T1000 (cell line): ENCODE measurements at places on chromosomes 16 and 17.

GRCh38 chr16:74902161-74902560, 82.8 kb downstream of the WDR59 start:
- no peak for DNase-seq

GRCh38 chr16:24737391-24737871, 8.0 kb downstream of the TNRC6A start:
- no peak for DNase-seq

DNA sequence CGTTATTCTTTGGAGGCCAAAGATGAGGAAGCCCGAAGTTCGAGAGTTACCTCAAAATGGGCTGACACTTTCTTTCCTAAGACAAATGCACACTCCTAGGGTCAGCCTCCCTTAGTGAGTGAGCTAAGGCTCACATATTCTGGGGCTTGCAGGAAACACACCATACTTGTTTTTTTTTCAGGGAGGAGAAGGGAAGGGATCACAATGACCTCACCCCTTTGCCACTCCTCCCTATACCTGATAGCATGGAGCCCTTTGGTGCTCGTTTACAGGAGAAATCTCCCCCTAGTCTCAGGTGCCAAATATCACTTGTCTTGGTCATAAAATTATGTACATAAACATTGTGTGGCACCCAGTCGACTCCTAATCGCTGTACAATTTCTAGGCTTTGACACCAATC, 4.6 kb upstream of the TMEM100 start:
- no peak for DNase-seq

- DNase-seq, result no peak
Measured at GRCh38 chr17:1736348-1737281, 6.1 kb upstream of the SERPINF2 start.

DNA sequence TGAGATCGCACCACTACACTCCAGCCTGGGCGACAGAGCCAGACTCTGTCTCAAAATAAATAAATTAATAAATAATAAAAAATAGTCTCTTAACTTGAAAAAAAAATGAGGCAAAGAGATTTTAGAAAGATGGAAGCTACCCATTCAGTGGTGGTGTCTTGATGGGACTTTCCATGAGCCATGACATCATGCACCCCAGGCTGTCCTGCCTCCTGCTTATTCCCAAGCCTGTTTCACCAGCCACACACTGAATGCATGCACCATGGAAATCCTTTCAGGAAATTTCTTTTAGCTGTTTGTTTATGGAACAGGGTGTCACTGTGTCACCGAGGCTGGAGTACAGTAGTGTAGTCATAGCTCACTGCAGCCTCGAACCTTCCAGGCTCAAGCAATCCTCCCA, 8.9 kb upstream of the DLX3 start:
- no peak for DNase-seq

- no peak for DNase-seq
Measured at GRCh38 chr16:81696961-81697615, 82.0 kb upstream of the PLCG2 start.

- no peak for DNase-seq
Measured at GRCh38 chr17:33593991-33594390, 300.9 kb upstream of the ASIC2 start.

- no peak for DNase-seq
Measured at GRCh38 chr16:67652578-67653127, 7.4 kb downstream of the ACD start.

DNA sequence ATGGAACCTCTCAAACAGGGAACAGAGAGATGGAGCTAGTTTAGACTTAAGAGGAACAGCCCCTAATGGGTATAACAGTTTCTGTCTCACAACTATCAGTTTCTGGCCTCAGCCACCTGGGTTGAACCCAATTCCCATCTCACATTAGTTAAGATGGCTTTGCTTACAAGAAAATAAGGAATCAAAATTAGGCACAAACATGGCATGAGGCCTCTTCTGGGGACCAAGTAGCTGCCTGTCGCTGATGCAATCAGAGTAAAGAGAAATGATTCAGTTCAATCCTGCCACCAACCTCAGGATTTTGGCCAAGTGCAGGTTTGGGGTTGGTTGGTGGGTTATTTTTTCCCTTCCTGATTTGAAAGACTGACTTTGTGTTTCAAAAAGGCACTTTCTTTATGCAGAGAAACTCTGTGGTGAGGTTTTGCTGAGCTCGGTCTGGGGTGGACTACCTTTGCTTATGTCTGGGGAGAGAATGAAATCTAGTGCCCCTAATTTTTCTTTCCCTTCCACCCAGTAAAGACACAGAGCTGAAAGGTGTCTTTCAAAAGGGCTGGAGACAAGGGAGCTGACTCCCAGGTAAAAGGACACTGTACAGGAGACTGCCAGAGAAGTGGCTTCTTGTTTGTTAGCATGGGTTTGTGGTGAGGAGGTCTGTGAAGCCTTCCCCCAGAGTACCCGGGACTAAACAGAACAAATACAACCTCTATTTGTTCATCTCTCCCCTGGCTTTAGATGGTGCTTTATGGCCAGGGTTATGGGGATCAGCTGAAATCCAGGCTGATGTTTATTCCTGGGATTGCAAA, 44.8 kb upstream of the NFAT5 start:
- no peak for DNase-seq

DNA sequence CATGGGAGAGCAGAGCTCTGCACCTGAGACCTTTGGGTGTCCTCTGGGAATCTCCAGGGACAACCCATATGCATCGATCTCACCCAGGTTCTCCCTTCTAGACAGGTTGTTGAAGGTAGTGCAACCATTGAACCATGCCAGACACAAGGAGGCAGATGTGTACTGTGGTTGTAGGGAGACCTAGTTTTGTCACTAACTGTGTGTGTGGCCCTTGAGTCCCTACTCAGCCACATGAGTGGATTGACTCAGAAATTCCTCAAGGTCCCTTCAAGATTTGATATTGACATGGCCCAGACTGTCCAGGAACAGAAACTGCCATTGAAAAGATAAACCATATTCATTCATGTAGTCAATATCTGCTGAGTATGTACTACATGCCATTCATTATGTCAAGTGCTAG, 396.4 kb upstream of the CCL2 start:
- DNase-seq, result no peak

- no peak for DNase-seq
Measured at GRCh38 chr17:58310511-58311428, 17.8 kb downstream of the TSPOAP1 start.
